Glutamatergic neuron (in vitro differentiated cells): ENCODE measurements at places on chromosomes 13 and 19.

DNA sequence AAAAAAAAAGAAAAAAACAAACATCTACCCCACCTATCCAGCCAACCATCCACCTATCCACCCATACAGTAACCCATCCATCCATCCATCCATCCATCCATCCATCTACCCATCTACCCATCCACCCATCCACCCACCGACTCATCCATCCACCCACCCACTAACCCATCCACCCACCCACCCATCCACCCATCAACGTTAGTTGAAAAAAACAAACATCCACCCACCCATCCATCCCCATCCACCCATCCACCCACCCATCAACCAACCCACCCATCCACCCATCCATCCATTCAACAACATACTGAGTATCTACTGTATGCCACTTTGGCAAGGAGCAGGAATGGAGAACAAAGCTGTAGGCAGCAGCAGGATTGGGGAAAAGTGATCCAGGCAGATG is 6.1 kb upstream of the AP3D1 start:
- no peak for DNase-seq

DNA sequence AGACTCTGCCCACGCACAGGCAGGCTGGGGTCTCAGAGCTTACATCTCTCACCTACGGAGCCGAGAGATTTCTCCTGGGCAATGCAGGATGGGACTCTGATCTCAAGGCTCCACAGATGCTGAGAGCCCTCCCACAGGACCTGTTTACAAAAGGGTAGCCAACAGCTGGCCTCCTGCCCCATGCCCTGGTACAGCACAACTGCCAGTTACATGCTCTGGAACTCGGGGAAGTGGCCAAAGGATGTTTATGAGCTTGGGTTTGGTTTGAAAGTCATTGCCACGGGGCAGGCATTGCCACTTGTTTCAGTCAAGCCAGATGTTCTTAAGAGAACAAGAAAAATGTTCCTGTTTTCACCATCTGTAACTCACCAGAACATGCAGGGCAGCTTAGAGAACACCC is 3.5 kb downstream of the DHRS12 start:
- no peak for DNase-seq

GRCh38 chr19:39709026-39709872 is 5.0 kb downstream of the LGALS14 start:
- DNase-seq: no peak

DNA sequence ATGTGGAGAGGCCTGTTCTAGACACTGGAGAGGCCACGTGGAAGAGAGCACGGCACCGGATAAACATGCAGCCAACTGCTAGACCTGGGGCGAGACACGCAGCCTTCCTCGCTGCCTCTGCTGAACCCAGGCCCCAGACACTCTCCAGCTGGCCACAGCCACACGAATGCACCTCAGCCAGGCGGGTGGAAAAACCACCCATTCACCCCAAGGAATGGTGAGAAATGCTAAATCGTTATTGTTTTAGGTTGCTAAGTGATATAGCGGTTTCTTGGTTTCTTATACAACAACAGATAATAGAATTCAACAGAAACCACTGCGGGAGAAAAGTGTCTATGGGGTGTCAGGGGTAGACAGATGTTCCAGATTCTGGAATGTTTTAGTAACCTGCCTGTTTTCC is 52.5 kb downstream of the STK24 start:
- DNase-seq: peak; percentile 60

GRCh38 chr13:25422153-25422552 is 50.4 kb downstream of the ATP8A2 start:
- no peak for DNase-seq

DNA sequence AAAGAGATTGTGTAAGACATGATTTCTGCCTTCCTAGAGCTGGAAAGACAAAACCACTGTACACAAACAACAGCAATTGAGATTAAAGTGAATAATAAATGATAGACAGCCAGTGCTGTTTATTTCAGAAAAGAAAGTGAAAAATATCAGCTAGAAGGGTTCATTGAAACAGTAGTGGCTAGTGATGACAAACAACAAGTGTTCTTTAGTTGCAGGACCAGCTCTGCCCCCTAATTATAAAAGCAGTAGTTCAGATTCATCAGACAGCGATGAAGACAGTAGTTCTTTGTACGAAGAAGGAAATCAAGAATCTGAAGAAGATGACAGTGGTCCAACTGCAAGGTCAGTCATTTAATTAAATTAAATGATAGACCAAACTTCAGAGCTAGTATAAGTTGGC is 14.8 kb downstream of the GPALPP1 start:
- DNase-seq: no peak

- DNase-seq: no peak
Measured at GRCh38 chr13:113407531-113408393, 43.8 kb upstream of the GRTP1 start.

GRCh38 chr19:35123573-35123972 is 8.0 kb downstream of the FXYD3 start:
- DNase-seq: no peak
